ENCODE measurements at places on chromosomes 4 and X. TPM values are rescaled to one million over a fixed set of nuclear protein-coding genes. Genes with fewer than 3 reads are reported as not detected.

DNA sequence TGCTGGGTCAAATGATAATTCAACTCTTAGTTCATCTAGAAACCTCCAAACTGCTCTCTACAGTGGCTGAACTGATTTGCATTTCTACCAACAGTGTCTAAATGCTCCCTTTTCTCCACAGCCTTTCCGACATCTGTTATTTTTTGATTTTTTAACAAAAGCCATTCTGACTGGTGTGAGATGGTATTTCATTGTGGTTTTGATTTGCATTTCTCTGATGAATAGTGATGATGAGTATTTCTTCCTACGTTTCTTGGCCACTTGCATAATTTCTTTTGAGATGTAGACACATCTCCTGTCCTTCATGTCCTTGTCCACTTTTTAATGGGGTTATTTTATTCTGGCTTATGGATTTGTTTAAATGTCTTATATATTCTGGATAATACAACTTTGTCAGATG is 298.2 kb upstream of the ARSJ start:
- no peak for DNase-seq

- DNase-seq: no peak
These were observed 19.6 kb downstream of the CD40LG start for GRCh38 chrX:136667446-136668168.

GRCh38 chrX:110397339-110397738 is 38.7 kb downstream of the RTL9 start:
- no peak for DNase-seq

GRCh38 chr4:13821522-13821921 is 194.0 kb upstream of the BOD1L1 start:
- DNase-seq: no peak

DNA sequence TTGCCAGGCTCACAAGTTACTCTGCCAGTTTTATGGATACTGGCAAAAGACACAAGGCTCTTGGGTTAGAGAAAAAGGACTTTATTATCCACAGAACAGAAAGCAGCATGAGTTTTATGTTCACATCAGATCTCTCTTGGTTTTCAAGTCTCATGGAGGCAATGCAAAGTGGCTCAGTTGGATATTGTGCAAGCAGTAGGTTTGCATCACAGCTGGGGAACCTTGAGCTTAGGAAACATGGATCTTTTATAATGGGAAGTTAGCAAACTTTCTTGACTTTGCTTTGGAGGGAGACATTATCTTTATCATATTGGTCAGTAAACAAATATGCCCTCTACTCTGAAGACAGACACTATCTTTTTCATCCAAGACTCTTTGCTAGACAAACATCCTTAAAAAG is 109.2 kb upstream of the GRPR start:
- DNase-seq: no peak

GRCh38 chr4:120139392-120139791 is 72.7 kb upstream of the MAD2L1 start:
- DNase-seq: no peak

DNA sequence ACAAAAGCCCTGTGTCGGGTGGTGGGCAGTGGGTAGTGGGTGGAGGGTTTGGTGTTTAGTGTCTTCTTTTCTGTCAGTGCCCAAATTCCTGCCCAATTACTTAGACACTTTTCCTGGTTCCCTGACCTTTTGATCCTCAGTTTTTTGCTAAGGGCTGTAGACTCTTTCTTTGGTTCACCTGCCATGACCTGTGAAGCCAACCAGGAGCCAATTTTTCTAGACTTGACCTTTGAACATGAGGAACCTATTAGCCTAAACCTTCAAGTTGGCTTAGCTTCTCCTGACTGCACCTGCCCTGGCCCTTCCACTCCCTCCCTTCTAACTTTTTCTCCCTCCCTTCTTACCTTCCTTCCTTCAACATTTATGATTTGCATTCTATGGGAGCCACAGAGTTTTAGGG is 94.5 kb downstream of the MID1IP1 start:
- DNase-seq: no peak

DNA sequence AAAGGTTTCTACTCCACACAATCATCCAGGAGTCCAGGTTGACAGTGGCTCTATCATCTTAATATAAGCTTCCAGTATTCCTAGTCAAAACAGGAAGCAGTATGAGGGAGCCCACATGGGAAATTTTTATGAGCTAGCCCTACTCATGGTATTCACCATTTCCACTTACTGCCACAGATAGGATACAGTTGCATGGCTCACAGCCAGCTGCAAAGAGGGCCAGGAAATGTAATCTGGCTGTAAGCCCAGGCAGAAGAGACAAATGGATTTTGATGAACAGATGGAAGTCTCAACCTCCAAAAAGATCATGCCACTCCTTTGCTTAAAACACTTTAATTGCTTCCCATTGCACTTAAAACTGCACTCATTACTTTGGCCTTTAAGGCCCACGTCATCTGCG is 150.6 kb downstream of the ADAMTS3 start:
- no peak for DNase-seq

- DNase-seq: no peak
These were observed 514.5 kb upstream of the FAM241A start for GRCh38 chr4:111630705-111631104.

Gene HS3ST1
- total RNA-seq: 3.2 TPM

DNA sequence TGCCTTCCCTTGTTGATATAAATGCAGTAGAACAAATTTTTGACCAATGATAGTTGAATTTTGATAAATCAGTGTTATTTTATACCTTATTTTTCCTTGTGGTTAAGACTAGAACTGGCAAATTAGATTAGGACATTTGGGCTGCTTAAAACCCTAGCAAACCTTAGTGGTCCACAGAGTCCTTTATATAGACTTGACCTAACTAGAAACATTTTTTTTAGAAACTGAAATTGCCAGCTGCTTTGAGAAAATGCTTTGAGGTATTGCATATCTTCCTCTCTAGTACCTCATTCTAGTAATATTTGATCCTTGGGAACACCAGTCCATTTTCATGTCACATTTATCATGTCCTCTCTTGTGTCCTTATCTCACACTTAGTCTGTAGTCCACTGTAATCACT is 580.3 kb downstream of the FSTL5 start:
- DNase-seq: no peak

GRCh38 chr4:39825741-39826231 is 127.8 kb downstream of the UBE2K start:
- DNase-seq: no peak

DNA sequence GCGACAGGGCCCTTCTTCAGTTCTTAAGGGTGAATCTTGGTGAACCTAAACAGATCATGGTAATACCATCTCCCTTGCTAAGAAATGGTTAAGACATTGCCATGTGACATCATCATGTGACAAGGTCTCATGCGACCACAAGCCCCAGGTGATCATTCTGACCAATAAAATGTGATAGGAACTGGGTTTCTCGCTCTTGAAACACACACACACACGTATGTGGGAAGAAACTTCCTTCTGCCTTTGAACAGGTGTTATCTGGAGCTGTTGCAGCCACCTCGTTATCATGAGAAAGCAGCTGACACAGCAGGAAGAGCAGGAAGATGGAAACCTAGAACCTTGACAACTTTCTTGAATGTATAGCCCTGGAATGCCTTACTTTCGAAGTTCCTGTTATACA is 10.2 kb downstream of the SOD3 start:
- DNase-seq: no peak

GRCh38 chrX:3563451-3563850 is 150.0 kb downstream of the PRKX start:
- DNase-seq: no peak

DNA sequence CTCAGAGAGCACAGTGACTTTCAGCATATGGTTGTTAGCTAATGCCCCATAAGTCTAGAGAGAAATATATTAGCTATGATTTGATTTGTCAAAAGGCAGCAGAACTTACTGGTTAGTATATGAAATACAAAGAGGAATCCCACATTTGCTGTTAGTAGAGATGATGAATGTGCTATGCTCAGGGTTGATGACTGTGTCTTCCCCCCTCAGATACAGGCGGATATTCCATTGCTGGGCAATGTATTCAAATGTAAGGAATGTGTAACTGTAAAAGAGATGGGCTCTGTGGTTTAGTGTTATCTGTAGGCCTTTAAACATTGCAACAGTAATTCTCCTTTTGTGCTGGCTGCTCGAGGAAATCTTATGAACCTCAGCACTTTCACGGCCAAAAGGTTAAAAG is 528.9 kb upstream of the ARX start:
- DNase-seq: no peak

DNA sequence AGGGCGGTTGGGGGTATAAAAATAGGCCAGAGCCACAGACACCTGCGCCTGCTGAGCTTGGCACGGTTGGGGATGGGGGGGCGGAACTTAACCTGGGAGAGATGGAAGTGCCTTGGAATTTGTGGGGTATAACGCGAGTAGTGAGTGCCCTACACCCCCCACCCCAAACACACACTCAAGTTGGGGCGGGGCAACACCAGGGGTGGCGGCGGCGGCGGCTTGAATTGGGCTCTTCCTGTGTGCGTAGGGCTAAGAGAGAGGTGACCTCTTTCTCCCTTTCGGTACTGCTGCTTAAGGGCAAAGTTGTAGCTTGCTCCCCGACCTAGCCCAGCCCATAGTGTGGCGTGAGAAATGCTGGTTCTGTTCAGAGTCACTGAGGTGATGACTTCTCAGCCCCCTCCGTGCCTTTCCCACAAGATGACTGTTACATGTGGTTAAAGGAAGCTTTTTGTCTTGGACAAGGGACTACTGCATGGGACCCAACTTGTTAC is 839 bp downstream of the STK26 start:
- DNase-seq: no peak

Gene GCNA
- 3.7 TPM for total RNA-seq

- DNase-seq: no peak
These were observed 20.1 kb upstream of the UVSSA start for GRCh38 chr4:1326751-1327525.

- no peak for DNase-seq
These were observed 144.6 kb upstream of the KIT start for GRCh38 chr4:54513204-54513603.

Gene C4orf51
- not detected for total RNA-seq

Gene MAGEB10
- total RNA-seq: not detected

- DNase-seq: no peak
These were observed 17.9 kb upstream of the YTHDC1 start for GRCh38 chr4:68367835-68368234.

Gene HSFX1
- total RNA-seq: 1.6 TPM

Gene ASB12
- 0.41 TPM for total RNA-seq

DNA sequence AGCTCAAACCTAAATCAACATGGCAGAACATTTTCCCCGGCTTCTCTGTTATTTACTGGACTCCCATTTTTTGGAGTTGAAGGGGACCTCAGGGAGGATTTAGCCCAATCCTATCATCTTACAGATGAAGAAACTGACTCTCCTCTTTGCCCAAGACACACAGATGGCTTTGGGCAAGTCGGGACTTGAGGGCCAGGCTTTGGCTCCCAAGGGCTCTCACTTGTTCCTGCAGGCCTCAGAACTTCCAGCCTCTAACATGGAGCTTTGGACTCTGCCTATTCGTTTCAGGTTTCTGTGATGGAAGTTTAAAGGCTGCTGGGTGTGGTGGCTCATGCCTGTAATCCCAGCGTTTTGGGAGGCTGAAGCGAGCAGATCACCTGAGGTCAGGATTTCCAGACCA is 59.5 kb downstream of the RHOH start:
- DNase-seq: no peak

GRCh38 chr4:2832981-2833670 is 10.5 kb upstream of the ADD1 start:
- DNase-seq: peak; percentile 5

DNA sequence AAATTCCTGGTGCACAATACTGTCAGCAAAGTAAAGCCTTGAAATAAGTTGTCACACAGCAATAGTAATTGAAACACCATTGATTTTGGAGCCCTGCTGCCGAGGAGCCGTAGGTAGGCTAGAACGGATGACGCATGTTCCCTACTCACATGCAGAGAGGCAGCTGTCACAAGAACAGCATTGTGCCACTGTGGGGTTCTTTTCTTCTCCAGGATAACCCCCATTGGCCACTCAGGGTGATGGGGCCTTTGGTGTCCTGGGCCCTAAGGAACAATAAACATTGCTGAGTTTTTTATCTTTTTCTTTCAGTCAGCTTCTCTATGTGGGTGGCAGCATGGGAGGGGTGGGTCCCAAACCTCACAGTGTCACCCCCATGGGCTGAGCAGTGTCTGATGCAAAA is 542.3 kb downstream of the BCOR start:
- DNase-seq: no peak

Gene IGSF1
- total RNA-seq: 0.27 TPM

GRCh38 chrX:71366674-71367256 is 608 bp downstream of the TAF1 start:
- peak; percentile 19 for DNase-seq

GRCh38 chrX:68598841-68599240 is 48.6 kb upstream of the STARD8 start:
- DNase-seq: no peak

DNA sequence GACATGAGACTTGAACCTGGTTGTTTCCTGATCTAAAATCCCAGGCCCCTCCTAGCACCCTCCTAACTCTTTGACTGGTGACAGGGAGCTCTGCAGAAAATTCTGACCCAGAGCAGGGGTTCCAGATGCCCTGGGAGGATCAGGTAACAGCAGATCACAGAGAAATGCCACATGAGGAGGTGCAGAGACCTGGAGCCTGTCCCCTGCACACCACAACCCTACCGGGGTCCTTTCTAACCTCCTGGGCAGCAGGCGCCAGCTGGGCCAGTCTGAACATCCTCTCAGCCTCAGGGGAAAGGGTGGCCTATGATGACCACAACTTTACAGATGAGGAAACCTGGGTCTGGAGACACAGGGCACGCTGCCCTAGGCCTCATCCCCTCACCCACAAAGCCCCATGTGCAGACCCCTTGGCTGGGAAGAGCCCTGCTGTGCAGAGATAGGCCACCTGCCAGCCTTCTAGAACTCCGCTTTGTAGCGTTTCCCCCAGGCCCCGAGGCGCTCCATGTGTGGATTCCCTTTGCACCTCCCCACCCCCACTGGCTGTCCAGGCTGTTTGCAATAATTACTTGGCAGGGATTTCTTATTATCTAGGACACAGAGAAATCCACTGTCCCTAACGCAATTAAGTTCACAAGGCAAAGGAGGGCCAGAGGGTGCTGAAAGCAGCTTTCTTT is 36.5 kb downstream of the WDR1 start:
- no peak for DNase-seq

GRCh38 chrX:100924375-100924774 is 4.3 kb downstream of the XKRX start:
- DNase-seq: no peak

DNA sequence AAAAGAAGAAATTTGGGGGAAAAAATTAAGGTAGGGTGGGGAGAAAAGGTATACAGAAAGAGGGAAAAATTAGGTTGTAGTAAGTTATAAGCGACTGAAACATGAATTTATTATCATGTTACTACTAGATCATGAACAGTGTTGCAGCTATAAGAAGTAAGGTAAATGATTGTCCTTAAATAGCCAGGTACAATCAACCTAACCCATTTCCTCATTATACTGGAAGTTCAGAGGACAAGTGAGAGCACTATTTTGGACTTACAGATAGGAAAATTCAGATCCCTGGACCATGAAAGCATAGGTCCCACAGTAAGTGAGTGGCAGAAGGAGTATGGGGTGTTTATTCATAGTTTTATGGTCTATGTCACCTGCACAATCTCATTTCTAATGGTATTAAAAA is 23.5 kb downstream of the PIR start:
- no peak for DNase-seq

- no peak for DNase-seq
These were observed at the start of gene PAGE5 for GRCh38 chrX:55220119-55220794. Gene PAGE5 (plus strand): TSS chrX:55220346. CDS start chrX:55221383, 1,037 bp downstream.
